ENCODE measurements at places on chromosomes 4 and X. TPM values are rescaled to one million over a fixed set of nuclear protein-coding genes. Genes with fewer than 3 reads are reported as not detected.

- peak; percentile 3 for DNase-seq
Observed at GRCh38 chr4:181468451-181468850, 774.8 kb upstream of the TENM3 start.

DNA sequence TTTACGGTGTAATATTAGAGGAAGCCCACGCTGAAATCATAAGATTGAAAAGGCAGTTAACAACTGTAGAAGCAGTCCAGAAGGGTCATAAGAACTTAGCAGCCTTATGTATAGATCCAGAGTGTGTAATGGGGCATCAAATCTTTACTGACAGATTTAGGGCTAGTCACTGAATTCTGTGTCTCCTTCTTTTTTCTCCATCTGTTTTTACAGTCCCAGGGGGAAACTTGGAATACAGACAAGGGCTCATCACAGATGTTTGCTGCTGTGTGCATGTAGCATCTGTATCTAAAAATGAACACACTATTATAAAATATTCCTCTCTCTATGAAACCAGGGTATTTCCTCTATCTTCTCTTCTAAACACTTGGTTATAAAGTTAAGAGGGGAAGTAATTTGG, 43.9 kb downstream of the CYSLTR1 start:
- DNase-seq: no peak

GRCh38 chr4:148881860-148882643, 439.8 kb upstream of the NR3C2 start:
- no peak for DNase-seq

SLC25A43 gene
- 12.5 TPM for total RNA-seq

HPGDS gene
- not detected for total RNA-seq

GRCh38 chr4:175762582-175762981, 49.5 kb downstream of the GPM6A start:
- DNase-seq: no peak

DNA sequence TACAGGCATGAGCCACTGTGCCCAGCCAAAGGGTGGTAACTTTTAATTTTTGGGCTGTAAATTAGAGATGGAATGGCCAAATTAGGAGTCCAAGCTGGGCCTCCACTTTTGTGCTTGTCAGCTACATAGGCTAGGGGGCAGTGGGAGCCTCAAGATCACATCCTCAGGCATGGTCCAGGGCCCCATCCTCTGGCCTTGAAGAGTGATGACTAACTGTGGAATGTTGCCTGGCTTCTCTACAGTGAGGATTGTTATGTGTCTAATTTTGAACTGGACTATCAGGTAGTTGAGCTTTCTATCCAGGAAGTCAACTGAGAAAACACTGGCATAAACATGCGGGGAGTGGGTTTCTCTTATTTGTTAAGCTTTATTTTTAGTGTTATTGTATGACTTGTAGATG, 33.0 kb downstream of the CCNG2 start:
- DNase-seq: peak; percentile 6

DNA sequence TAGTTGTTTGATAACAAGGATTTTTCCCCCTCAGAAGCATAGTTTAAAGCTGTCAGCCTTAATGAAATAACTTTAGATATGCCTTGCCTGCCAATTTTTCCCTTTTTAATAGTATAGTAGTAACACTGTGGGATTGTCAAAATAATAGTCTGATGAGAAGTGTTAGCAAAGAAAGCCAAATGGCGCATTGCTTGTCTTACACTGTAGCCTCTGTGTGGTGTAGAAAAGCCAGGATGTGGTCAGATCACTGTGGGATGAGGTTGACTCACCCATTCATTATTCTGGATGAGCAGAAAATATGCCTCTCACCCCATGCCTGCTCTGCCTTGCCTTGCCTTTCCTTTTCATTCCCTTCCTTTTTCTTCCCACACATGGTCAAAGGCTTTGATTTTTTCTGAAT, 257.8 kb upstream of the NRK start:
- peak; percentile 20 for DNase-seq

CXCL3 gene
- total RNA-seq: not detected

DNA sequence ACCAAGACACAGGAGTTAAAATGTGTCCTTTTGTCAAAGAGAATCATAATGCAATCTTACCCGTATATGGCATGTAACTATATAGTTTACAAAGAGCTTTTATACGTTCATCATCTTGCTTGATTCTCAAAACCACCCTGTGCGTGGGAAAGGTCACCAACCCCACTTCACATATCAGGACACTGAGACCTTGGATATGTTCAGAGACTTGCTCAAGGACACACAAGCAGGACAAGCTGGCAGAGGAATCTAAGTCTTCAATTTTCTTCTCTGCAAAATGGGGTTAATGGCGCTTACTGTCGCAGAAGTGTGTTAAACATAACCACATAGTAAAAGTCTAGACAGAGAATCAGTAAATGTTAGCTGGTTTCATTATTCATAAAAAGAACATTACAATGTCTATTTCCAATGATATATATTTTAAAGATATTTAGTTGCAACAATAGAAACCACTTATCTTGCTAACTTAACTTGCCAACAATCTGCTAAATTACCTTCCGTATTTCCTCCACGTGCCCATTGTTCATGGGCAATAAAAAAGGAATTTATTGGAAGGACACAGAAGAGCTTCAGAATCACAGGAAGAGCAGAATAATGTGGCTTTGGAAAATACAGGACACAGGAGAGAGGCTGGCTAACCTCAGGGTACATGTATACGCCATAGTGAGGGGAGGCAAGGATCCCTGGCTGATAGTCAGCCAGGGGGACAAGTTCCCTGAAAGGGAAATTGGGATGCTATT, 64.6 kb upstream of the TAPT1 start:
- DNase-seq: no peak

- DNase-seq: no peak
Observed at GRCh38 chr4:182418054-182418734, 175.0 kb downstream of the TENM3 start.

GRCh38 chrX:135432881-135433521, 11.3 kb downstream of the SMIM10L2A start:
- DNase-seq: no peak

- peak; percentile 13 for DNase-seq
Observed at GRCh38 chr4:112910109-112910736, 139.2 kb upstream of the ANK2 start.

GRCh38 chrX:113950081-113950678, 633.7 kb upstream of the HTR2C start:
- no peak for DNase-seq

- no peak for DNase-seq
Observed at GRCh38 chrX:17009856-17010625, 63.6 kb downstream of the REPS2 start.

DNA sequence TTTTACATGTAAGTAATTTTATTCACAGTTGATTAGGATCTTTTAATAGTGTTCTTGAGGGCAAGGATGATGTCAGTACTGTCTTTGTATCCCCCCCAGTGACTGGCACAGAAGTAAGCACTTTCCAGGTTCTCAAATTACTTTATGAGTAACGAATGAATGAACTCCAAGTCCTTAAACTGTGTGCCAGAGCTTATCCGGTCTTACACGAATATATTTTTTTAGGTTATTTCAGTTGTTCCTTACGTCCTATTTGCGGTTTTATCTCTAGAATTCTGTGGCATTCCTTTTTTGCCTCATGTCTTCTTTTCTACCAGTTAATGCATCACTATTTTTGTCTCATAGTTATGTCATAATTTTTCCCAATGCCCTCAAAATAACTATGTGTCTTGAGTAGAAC, 106.9 kb upstream of the MID1IP1 start:
- DNase-seq: no peak

DNA sequence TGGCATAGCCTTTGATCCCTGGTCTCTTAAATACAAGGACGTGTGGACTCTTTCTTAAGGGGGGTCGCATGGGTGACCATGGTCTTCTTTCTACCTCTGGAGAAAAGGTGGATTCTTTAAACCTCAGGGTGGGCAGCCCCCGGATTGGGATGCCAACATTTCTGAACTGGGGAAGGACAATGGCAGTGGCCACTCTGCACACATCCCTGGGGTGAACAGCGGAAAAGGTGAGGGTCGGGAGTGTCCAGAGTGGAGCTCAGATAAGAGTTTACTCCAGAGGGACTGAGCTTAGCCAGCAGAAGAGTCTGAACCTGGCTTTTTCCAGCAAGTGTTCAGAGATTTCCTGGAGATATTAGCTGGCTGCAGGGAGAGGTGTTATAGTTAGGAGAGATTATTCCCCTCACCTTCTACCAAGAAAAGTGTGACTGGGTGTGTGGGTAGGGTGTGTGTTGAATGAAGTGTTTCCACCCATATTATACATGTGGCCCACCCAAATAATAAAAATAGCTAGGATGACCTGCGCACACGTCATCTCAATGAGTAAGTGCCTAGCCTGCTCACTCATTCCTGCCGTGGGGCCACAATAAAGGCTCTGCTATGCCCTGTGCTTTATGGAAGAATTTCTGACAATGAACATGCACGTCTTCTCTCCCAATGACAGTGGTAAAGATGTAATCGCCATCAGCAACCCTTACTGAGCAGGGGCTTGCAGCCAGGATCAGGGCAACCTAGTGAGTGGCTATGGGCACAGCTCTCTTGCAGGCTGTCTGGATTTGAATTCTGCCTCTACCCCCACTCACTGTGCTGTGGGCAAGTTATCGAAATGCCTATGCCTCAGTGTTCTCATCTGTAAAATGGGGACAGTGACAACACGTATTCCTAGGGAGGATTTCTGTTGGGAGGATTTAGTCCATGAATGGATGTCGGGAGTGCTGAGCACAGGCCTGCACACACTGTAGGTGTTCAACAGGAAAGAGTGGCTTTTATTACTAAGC, 76.6 kb downstream of the SLC2A9 start:
- DNase-seq: no peak

- no peak for DNase-seq
Observed at GRCh38 chr4:11565899-11566298, 137.2 kb upstream of the HS3ST1 start.

- no peak for DNase-seq
Observed at GRCh38 chr4:7697821-7698220, 241.8 kb downstream of the AFAP1 start.

DNA sequence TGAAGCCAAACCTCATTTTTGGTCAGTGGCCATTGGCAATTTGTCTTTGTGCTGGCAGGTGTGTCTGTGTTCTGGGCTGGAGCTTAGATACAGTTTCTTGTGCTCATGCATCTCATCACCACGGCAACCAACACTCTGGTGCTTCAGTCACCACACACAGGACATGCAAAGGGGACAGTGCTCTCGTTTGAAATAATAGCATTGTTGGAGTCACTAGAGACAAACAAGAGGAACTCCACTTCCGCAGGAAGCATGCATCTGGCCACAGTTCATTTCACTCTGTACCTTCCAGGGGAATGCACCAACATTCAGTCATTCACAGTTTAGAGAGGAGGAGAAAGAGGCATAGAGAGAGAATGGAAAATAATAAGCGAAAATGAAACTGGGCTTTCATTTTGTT, 267.4 kb downstream of the ANK2 start:
- DNase-seq: no peak
